ENCODE measurements at places on chromosomes 3 and 15.

DNA sequence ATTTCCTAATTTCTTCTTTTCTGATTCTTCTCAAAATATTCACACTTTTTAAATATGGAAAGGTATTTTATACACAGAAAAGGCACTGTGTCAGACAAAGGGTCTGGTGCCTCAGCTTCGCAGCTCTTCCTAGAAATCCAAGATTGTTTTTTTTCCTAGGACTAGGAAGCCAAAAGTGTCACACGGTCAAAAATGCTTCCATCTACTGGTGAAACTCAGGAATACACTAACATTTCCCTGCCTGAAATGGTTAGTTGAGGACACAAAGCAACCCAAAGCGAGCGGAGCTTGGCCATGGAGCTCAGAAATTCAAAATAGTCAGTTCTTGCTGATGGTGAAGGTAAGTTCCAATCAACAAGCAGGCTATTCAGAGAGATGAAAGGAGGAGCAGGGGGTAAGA is 426.5 kb upstream of the RASGRP1 start:
- peak; percentile 55 for DNase-seq

- peak; percentile 18 for DNase-seq
These were observed 233.5 kb downstream of the MYRIP start for GRCh38 chr3:40042752-40043443.

DNA sequence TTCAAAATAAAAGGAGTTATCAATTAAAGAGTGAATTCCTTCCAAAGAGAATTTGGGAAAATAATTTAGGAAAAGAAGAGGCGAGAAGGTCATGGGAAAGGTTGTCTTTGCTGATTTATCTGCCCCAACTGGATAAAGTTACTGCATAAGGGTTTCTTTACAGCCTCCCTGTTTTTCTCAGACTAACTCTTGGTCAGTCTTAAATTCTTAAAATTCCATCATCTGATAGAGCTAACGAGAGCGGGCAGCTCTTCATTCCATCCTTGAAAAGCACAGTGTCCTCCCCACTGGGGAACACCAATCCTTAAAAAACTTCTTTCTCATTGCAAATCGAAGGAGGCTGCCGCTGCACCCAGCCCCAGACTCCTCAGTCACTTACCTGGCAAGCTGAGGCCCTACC is 107.2 kb downstream of the PGPEP1L start:
- peak; percentile 81 for DNase-seq

DNA sequence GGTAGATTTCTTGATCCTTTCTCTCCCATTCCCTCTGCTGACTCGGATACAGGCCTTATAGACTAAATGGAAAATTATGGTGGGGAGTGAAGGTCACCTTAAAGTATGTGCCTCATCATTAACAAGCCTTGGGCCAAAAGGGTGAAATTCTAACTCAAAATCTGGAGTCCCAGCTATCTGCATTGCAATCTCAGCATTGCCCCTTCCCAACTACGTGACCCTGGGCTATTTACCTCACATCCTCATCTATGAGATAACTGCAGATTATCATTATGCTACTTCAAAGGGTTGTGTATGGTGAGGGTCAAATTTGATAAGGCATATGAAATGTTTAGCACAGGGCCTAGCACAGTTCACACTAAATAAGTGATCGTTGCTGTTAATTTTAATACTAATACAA is 147.7 kb downstream of the WNT5A start:
- DNase-seq: no peak

DNA sequence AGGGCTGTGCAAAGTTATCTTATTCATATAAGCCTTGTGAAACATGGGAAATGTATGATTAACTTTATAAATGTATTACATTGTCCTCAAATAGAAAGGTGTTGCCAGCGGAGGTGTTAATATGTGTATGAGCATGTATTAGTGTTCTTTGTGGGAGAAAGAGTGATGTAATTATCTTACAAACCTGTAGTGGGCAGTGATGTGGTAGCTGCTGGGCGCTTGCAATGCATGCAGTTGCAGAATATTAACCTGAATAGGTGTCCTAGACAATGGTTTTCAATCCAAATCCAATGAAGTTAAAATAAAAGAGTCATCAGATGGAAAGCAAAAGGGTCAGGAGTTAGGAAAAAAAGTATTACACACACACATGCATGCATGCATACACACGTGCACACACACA is 881.3 kb upstream of the CADM2 start:
- DNase-seq: no peak

DNA sequence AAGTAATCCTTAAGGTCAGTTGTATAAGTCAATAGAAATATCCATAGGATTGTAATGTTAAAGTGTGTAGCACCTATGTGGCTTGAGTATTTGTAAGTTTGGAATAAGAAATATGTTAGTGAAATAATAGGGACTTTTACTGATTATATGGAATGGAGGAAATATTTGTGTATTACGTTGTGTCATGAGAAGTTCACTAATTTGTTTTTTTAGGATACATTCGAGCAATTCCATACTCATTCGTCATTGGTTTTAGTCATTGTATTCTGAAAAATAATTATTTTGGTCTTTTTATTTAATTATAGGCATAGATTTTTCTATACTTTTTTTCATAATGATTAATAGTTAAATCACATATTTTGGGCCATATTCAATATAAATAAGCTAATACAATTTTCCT is 21.0 kb downstream of the MBNL1 start:
- no peak for DNase-seq

GRCh38 chr15:31274496-31275330 is 51.9 kb upstream of the KLF13 start:
- no peak for DNase-seq

- DNase-seq: peak; percentile 38
These were observed 29.4 kb downstream of the MELTF start for GRCh38 chr3:197000211-197000610.

- no peak for DNase-seq
These were observed 46.5 kb upstream of the PDE8A start for GRCh38 chr15:84934942-84935729.

DNA sequence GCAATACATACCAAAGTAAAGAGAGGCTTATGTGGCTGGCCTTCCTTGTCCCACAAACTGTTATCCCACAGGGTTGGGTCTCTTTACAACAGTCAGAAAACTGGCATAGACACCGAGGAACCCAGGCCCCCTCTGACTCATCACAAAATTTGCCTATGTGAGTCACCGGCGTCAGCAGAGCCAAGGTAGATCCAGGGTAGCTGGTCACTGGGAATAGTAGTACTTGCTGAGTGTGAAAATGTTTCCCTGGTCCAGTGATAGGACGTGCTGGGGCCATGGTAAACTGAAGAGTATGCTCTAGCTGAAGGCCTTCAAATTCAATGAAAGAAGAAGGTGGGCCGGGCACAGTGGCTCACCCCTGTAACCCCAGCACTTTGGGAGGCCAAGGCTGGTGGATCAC is 27.1 kb upstream of the SKIL start:
- DNase-seq: peak; percentile 29

DNA sequence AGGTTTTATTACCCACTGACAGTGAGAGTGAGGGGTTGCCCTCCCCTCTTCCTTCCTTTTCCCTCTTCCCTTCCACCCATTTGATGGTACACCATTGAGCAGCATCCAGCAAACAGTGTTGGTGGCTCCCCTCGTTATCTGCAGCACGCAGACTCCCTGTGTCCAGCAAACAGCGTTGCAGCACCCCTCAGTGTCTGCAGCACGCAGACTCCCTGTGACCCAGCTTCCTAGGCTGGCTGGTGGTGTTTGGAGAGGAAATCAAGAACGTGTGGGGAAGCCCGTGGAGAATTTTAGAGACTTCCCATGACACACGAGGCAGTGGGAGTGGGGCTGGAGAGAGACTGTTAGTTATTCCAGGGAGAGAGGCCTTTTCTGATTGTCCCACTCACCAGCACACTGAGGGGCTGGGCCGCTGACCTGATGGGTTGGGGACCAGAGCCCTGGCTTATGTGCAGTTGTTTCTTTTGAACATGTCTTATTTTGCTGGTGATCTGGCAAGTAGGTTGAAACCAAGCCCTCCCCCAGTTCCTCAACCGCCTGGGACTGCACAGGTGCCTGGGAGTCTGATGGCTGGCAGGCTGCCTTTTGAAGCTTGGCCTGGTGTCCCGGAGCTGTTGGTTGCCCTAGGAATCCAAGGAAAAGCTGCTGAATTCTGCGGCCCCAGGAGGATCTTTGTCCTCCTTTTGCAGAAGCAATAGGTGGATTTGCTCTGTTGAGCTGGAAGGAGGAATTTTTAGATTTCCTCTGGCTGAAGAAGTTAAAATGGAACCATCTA is 19.0 kb downstream of the APBA2 start:
- no peak for DNase-seq

DNA sequence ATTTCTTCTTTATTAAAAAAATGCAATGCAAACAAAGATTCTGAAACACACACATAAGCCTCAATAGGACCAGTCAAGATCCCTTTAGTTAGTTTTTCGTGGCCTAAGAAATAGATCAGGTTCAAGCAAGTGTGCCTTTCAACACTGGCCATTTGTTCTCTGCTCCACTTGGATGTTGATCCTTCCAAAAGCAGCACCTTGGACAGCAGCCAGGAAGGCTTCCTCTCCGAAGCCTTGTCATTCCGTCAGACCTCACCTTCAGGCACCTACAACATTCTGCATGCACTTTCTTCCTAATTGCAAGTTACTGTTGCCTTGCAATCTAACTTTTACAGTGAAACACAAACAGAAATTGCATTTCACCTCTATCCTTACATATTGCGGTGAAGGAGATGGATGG is 155.9 kb upstream of the FEZF2 start:
- peak; percentile 23 for DNase-seq

- peak; percentile 52 for DNase-seq
These were observed 319.6 kb downstream of the ZBTB20 start for GRCh38 chr3:114827495-114827894.

DNA sequence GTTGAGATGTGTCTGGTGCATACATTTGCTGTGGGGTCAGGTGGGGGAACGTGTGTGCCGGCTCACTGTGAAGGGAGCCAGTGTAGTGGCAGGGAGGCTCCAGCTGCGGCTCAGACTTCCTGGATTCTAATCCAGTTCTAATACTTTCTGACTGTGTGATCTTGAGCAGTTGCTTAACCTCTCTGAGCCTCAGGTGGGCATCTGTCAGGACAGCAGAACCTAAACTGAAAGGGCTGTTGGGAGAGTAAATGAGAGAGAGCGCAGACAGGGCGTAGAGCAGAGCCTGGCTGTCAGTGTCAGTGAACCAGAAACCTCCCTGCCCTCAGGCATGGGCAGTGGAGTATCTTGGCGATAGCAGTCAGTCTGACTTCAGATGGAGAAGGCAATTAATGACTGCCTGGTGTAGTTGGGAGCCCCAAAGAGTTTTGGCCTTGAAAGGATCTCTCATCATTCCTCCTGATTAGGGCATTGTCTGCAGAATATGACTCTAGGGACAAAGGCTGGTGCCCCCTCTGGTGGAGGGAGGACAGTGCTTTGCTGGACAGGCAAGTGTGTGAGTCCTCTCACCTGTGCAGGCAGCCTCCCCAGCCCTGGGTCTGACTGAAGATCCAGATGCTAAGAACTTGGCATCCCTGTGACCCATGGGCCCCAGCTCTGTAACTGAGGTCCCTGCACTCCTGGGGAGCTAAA is 9.6 kb downstream of the KBTBD13 start:
- no peak for DNase-seq

DNA sequence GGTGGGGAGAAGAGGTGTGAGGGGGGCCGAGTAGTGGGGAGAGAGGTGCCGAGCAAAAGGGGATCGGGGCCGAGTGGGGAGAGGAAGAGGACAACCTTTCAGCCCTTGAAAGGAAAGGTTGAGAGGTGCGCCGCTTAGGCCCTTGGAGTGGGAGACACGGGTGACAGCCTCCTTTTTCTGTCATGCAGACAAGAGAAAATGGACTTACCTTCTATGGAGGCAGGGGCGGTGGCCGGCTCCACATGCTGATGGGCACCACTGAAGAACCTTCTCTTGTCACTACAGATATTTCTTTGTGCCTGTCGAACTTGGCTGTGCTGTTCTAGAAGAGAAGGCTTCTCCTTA is 421 bp downstream of the KLHL18 start:
- peak; percentile 12 for DNase-seq

- DNase-seq: peak; percentile 89
These were observed 24.3 kb downstream of the PGPEP1L start for GRCh38 chr15:98983334-98983733.

GRCh38 chr15:52113235-52113634 is 660 bp upstream of the BCL2L10 start:
- DNase-seq: no peak

DNA sequence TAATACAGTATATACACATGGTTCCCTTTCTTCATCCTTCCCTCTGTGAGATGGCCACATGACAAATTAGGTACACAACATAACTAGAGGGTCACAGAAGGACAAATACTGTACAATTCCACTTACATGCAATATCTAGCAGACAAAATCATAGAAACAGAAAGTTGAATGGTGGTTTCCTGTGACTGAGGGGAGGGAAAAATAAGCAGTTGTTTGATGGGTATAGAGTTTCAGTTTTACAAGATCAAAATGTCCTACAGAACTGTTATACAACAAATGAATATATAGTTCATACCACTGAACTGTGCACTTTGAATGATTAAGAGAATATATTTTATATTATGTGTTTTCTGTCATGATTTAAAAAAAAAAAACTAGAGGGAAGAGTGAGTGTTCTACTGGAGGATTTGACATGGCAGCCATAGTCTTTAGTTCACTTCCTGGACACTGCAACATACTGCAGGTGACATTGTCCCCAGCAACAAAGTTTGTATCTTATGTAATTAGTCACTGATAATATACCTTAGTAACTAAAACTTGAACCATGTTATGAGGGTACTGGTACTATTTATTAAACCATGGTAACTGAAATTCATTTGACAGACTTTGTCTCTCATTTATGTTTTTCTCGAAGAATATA is 37.2 kb downstream of the CCDC54 start:
- DNase-seq: no peak

- no peak for DNase-seq
These were observed 111.6 kb downstream of the ALDH1A2 start for GRCh38 chr15:57953874-57954273.

DNA sequence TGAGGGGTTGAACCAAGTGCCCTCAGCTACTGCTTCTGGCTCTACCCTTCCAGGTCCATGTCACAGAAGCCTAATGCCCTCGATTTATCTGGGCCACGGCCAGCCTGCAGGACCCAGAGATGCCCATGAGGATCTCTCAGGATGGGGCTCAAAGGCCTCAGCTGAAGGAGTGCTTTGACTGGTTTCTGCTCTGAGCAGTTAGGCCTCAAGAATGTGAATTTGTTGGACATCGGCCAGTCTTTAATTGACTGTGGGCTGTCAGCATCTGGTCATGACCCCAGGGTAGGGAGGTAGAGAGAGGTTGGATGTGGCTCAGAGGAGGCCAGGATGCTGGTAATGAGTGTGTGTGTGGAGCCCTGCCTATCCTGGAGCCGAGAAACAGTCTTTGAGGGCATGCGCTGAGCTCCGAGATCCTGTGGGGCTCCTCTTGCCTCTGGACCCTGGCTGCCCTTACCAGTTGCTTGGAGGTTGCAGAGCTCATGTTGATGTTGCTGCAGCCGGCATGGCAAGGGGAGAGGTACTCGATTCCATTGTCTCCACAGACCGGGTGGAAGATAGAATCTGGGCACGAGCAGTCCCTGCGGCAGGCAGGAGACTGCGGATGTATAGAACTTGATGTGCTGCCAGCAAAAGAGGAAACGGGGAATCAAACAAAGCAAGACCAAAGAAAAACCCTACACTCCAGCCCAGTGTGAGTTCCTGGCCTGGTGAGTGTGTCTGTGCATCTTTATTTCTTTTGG is 49.1 kb upstream of the RAB6B start:
- DNase-seq: peak; percentile 90

All from iris pigment epithelial cell (primary cell).